DMS79 treated with DMSO at 0.1 percent for 48 hours (cell line): ENCODE measurements at places on chromosomes 1 and 21.

GRCh38 chr1:68470388-68470970 is 20.7 kb upstream of the RPE65 start:
- DNase-seq, result no peak

GRCh38 chr1:206739411-206740076 is 31.0 kb upstream of the IL19 start:
- DNase-seq, result no peak

DNA sequence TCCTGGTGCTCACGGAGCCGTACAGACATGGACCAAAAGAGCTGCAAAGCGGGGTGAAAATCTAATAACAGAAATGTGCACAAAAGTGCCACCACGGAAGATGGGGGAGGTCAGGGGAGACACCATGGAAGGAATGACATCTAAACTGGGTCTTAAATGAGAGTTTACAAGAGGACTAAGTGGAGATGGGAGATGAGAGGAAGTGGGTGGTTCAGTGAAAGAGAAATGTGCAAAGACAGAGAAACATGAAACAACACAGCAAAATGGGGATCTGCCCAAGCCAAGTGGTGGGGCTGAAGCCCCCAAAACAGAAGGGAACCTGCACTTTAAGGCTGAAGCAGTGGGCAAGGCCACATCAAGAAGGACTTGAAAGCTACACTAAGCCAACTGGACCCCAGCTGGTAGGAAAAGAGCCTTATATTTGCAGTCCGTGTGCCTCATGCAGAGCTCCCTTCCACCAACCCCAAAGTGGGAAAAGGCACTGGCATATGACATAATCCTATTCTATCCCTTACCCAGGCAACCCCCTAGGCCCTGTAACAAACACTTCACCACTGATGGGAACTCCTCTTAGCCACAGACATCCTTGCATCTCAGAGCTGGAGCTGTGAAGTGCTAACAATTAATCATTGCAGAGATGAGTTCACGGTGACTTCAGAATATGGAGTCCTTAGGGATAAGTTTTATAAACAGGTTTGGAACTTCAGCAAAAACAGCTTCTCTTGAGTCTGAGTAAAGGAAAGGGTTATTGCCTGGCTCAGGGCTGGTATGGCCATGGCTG is 198.6 kb upstream of the EDN2 start:
- no peak for DNase-seq

- no peak for DNase-seq
Observed at GRCh38 chr1:211511947-211512346, 20.0 kb upstream of the RD3 start.

DNA sequence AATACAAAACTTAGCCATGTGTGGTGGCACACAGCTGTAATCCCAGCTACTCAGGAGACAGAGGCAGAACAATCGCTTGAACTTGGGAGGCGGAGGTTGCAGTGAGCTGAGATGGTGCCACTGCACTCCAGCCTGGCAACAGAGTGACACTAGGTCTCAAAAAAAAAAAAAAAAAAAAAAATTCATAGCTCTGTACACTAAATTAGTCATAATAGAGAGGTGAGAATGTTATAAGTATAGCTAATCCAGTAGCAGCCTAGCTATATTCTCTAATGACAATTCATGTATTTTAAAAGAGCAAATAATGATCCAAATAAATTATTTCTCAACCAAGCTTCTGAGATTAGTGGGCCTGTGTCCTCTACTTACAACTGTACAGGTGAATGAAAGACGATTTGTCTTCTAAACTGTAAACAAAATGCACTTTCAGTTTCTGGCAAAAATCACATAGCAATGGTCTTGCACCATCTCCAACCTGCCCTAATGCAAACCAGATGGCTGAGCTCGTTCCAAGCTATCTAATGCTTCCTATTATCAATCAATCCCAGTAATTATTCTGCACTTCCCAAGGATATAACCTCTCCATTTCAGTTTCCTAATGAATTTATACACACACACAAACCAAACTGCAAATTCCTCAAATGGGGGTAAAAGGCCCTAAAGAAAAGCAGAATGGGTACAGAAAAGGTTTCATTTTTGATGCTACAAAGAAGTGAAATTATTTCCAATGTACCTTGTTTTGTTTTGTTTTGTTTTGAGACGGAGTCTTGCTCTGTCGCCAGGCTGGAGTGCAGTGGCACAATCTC is 56.5 kb downstream of the GATAD2B start:
- DNase-seq, result no peak

- no peak for DNase-seq
Observed at GRCh38 chr1:43980255-43981134, 1.5 kb downstream of the B4GALT2 start.

- DNase-seq, result no peak
Observed at GRCh38 chr1:205924460-205924790, 18.8 kb downstream of the SLC26A9 start.

- DNase-seq, result no peak
Observed at GRCh38 chr1:116794371-116794770, 40.1 kb downstream of the CD2 start.

- DNase-seq, result no peak
Observed at GRCh38 chr1:104476126-104476525, 726.4 kb downstream of the AMY1C start.

DNA sequence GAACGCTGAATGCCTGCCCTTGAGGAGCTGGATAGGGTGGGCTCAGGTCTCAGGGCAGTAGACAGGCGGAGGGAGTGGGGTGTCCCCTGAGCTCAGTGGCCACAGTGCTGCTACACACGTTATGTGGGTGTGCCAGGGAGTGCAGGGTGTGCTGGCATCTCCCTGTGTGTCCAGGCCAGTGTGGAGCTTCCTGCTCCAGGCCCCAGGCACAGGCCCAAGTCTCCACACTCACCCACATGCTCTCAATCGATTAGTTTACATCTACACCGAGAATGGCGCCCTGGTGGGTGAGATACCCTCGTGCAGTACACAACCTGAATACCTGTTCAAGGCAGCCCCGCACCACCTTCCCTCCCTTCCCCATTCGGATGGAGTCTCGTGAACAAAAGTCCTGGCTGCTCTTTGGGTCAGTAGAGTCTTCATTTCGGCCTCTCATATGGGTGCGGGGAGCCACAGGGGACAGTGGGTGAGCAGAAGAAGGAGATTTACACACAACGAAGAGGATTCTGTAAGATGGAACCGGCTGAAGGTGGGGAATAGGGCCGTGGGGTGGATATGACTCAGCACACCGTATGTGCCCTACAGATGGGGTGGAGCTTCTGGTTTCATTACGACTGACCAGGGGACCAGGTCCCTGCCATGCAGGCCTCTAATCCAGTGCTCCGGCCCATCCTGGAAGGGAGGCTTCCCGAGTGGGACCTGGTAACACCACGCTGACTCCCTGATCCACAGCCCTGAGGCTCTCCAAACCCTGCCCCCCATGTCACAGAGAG is 93.3 kb downstream of the SPSB1 start:
- no peak for DNase-seq

GRCh38 chr1:77672374-77672773 is 10.1 kb downstream of the ZZZ3 start:
- no peak for DNase-seq

DNA sequence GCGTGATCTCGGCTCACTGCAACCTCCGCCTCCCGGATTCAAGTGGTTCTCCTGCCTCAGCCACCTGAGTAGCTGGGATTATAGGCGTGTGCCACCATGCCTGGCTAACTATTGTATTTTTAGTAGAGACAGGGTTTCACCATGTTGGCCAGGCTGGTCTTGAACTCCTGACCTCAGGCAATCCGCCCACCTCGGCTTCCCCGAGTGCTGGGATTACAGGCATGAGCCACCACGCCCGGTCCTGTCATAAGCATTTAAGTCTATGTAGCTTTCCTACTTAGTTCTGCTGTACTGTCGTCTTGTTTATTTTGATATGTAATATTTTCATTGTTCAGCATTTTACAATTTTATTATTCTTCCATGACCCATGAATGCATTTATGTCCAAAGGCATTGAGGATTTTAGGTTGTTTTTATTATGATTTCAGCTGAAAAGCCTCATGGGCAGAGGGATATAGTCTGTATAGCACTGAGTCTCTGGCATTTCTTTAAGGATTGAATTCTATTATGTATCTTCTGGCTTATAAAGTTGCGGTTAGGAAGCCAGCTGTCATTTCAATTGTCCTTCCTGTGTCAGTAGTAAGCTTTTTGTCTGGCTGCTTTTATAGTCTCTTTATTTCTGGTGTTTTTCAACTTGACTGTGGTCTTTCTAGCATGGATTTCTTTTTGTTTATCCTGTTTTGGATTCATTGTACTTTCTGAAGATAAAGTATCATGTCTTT is 9.2 kb downstream of the AGPAT3 start:
- no peak for DNase-seq

DNA sequence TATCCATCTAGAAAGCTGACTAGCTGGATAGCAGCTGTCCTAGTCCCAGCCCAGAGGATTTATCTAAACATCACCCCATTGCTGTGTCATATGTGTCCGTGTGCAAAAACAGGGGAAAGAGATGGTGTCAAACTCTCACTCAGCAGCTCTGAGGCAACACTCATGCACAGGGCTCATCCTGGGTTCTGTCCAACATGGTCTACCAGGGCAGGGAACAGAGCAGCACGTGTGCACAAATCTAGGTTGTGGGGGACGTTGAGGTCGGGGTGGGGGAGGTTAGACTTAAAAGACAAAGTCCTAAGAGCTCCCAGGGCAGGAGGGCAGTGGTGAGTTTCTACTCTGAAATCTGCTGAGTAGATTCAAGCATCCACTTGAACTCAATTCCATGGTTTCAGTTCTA is 16.2 kb downstream of the PI4KB start:
- DNase-seq, result no peak

GRCh38 chr1:24643363-24644099 is 429 bp downstream of the SRRM1 start:
- peak; percentile 39 for DNase-seq

DNA sequence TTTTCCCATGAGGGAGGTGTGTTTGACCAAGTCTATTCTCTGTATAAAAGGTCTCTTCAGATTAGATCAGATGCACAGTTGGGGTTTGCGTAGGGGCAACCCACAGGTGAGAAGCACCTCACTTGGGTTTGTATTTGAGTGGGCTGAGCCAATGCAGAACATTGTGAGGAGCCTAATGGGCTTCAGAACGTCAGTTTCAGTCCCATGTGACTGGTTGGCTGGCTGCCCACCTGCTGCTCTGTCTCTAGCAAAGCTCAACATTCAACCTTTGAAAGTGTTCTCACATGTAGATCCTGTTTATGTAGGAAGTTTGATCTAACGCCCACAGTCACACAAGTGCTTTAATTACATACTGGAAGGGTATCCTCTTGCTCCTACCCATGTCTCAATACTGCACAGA is 105.5 kb downstream of the FASLG start:
- no peak for DNase-seq

DNA sequence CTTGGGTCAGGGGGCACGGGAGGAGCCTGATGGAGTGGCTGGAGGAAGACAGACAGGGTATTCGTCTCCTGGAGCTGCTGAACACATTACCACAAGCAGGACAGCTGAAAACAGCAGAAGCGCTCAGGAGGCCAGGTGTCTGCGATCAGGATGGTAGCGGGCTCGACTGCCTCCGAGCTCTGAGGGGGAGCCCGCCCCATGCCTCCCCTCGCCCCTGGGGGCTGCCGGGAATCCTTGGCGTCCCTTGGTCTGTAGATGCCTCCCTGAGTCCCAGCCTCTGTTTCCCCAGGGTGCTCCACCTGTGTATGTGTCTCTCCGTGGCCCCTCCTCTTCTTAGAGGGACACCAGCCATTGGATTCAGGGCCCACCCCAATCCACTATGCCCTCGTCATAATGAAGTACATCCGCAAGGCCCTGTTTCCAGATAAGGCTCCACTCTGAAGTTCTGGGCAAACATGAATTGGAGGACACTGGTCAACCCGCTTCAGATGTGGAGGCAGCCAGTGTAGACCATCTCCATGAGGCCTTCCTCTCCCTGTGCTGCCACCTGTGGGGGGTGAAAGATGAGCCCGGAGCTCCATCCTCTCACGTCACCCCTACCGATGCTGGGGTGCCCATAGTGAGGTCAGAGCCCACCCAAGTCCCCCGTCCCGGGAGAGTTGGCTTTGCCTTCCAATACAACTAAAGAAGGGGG is 67.8 kb downstream of the SPSB1 start:
- no peak for DNase-seq

DNA sequence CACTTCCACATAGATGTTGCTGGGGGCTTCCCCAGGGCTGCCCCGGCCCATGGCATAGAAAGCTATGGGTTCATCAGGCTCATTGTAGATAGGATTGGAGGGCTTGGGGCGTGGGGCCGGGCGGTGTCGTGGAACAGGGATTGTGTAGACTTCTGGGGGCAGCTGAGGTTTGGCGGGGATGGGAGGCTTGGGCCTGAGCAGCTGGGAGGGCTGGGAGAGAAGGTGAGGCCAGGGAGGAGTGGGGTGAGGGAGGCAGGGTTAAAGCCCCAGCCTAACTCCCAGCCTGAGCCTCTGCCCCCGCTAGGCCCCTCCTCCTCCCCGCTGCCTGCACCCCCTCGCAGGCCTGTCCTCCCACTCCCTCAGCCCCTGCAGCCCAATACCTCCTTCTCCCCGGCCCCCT is 7.4 kb downstream of the SH2D2A start:
- no peak for DNase-seq

- no peak for DNase-seq
Observed at GRCh38 chr21:38244885-38245869, 11.6 kb upstream of the KCNJ15 start.

GRCh38 chr21:27636656-27637055 is 669.8 kb upstream of the ADAMTS5 start:
- DNase-seq, result no peak

GRCh38 chr1:39576016-39576657 is 453 bp downstream of the PABPC4 start:
- no peak for DNase-seq

DNA sequence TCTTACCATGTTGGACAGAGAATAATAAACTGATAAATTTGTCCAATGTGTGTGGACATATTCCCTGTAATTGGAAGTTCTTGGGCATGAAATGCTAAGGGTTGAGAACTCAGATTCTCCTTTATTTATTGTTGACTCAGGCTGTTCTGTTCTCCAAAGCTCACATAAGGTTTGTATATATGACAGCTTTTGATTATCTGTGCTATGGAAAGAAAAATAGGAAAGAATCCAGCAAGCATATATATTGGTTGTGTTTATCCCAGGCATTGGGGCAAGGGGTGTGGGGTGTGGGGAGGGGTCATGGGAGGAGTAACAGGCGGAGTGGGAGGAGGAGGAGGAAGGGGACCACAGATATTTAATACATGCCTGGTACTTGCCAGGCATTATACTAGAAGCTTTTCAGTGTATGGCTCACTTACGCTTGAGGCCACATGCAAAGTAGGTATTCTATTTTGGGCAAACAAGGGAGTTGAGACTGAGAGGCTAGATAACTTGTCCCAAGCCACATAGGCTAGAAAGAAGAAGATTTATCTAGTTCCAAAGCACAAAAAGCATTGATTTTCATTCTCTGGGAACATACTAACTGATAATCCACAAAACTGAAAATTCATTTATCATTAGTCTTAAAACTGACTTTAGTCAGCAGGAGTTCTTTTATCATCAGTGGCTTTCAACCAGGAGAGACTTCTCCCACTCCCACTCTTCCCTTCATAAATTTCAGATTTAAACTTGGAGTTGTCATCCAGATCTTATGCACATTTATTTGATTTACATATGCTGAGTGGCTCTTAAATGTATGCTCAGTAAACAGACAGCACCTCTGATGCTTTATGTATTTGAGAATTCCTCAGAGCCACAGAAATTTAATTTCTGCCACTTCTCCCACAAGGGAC is 27.2 kb downstream of the NGF start:
- DNase-seq, result no peak

GRCh38 chr1:151492120-151492519 is 19.1 kb upstream of the CGN start:
- DNase-seq, result no peak

- no peak for DNase-seq
Observed at GRCh38 chr1:17004466-17005364, 7.0 kb downstream of the ATP13A2 start.

- no peak for DNase-seq
Observed at GRCh38 chr21:45427331-45428271, 22.6 kb downstream of the COL18A1 start.
